ENCODE measurements at places on chromosomes 6 and 20. TPM values are rescaled to one million over a fixed set of nuclear protein-coding genes. Genes with fewer than 3 reads are reported as not detected.

- no peaks in the 10 kb centered on the region for H3K4me1 ChIP-seq
- no peak overlapping the region for H3K4me3 ChIP-seq
- peaks cover 55% of the 10 kb centered on the region for H3K36me3 ChIP-seq
Observed at GRCh38 chr20:1166948-1167720, 17.6 kb downstream of the TMEM74B start.

- H3K27ac ChIP-seq = peak overlapping the region; percentile 97
- H3K4me1 ChIP-seq = peaks cover 35% of the 10 kb centered on the region
- DNase-seq = peak; percentile 36
- no peaks in the 10 kb centered on the region for H3K27me3 ChIP-seq
- peaks cover 17% of the 10 kb centered on the region for H3K36me3 ChIP-seq
- H3K4me3 ChIP-seq = peak overlapping the region; percentile 89
Observed at GRCh38 chr6:31663961-31664789, 622 bp downstream of the GPANK1 start.

DNA sequence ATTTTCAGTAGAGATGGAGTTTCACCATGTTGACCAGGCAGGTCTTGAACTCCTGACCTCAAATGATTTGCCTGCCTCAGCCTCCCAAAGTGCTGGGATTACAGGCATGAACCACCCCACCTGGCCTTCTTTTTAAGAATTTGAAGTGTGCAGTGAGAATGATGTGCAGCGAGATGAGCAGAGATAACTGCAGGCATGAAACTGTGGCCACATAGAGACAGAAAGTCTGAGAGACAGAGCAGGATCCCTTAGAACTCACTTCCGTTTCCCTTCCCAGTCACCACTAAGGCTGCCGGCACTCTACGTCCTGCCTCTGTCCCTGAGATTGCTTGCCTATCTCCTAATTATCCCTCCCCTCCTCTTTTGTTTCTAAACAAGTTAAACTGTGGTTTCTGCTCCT lies 27.2 kb downstream of the IL22RA2 start:
- no peaks in the 10 kb centered on the region for H3K4me1 ChIP-seq
- no peak overlapping the region for H3K4me3 ChIP-seq
- H3K36me3 ChIP-seq = no peaks in the 10 kb centered on the region
- no peaks in the 10 kb centered on the region for H3K27me3 ChIP-seq

The HAO1 gene
- 0.86 TPM for polyA plus RNA-seq

DNA sequence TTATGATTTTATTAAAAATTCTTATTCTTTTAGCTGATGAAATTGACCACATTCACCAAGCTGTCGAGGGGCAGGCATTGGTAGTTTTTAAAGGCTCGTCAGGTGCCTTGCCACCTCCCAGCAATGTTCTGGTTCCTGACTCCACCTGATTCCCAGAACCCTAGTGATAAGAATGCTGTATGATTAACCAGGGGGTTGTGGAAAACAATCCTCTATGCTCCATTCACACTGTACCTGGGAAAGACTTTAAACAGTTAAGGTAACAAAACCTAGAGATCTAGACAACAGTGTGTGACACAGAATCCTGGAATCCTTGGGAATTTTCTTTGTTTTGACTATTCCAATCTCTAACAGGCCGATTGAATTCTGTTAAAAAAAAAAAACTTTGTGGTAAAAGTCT lies 165.7 kb upstream of the OLIG3 start:
- H3K36me3 ChIP-seq = no peaks in the 10 kb centered on the region
- no peaks in the 10 kb centered on the region for H3K4me1 ChIP-seq
- H3K4me3 ChIP-seq = no peak overlapping the region
- DNase-seq = no peak
- H3K27me3 ChIP-seq = no peaks in the 10 kb centered on the region

- no peak for DNase-seq
- no peak overlapping the region for H3K27ac ChIP-seq
- H3K4me3 ChIP-seq = no peak overlapping the region
- H3K4me1 ChIP-seq = no peaks in the 10 kb centered on the region
- no peaks in the 10 kb centered on the region for H3K36me3 ChIP-seq
- H3K27me3 ChIP-seq = no peaks in the 10 kb centered on the region
Observed at GRCh38 chr6:93226822-93227221, 192.5 kb downstream of the EPHA7 start.

- no peak overlapping the region for H3K27ac ChIP-seq
- no peaks in the 10 kb centered on the region for H3K27me3 ChIP-seq
- peaks cover 2% of the 10 kb centered on the region for H3K36me3 ChIP-seq
- DNase-seq = no peak
- H3K4me3 ChIP-seq = no peak overlapping the region
- no peaks in the 10 kb centered on the region for H3K4me1 ChIP-seq
Observed at GRCh38 chr20:24954151-24954550, 5.1 kb downstream of the CST7 start.

DNA sequence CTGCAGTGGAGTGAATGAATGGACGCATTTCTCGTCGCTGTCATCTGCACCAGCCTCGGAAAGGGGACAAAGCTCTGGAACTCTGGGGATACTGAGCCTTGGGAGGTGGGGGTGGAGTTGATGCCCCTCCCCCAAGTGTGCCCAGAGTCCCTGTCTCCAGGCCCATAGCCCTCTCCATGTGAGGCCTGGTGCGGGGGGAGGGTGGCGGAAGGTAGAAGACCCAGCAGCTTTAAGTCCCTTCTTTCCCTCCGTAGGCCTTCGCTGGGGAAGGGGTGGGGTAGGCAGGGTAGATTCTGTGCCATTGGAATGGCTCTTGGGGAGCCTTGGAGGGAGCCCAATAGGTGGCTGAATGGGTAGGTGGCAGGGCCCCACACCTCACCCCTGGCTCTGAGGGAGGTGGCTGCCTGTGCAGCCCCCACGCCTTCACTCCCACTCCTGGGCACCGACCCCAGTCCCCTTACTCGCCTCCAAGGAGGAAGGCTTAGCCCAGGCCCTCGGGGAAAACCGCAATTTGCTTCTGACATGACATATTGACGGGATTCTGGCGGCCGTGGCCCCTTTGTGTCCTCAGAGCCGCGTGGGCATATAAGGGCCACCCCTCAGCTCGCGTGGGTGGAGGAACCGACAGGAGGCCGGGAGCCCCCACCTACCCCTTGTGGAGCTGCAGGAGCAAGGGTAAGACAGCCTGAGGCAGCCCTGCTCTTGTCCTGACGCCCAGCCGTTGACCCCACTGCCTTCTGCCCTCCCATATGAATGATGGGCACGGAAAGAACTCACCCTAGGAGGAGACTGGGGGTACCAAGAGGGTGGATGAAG lies at the start of gene BPIFB3:
Gene BPIFB3, plus strand, starts transcription at position 613 of the 816 bp plus-strand sequence. CDS start 1,533 bp downstream, outside the sequence.
- H3K27ac ChIP-seq = no peak within 1 kb of the TSS
- H3K4me1 ChIP-seq = no peaks in the 10 kb centered on the region
- no peaks in the 10 kb centered on the region for H3K27me3 ChIP-seq
- no peaks in the 10 kb centered on the region for H3K36me3 ChIP-seq

DNA sequence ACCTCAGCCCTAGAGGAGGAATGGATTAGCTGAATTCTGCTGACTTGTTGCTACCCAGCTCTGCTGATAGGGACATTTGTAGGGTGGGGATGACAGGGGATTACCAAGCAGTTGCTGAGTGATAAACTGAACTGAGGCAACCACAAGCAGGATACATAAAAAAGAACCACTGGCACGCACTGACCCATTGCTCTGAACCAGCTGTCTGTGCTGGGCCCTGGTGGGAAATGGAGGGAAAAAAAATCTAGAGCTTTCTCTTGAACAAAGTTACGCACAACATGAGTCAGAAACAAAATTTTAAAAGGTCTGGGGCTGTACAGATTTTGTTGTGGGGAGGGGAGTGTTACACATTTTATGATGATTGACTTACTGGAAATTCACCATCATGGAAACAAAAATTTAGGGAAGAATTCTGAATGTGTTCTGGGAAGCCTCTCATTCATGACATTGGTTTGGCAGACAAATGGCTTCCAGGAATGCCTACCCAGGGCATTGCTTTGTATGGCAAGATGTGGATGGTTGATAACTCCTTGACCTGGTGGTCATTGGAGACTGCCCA lies 37.7 kb downstream of the FOXO3 start:
- H3K36me3 ChIP-seq = no peaks in the 10 kb centered on the region
- H3K27me3 ChIP-seq = no peaks in the 10 kb centered on the region
- no peak for DNase-seq
- H3K4me1 ChIP-seq = peaks cover 19% of the 10 kb centered on the region
- H3K4me3 ChIP-seq = no peak overlapping the region
- H3K27ac ChIP-seq = peak overlapping the region; percentile 2

DNA sequence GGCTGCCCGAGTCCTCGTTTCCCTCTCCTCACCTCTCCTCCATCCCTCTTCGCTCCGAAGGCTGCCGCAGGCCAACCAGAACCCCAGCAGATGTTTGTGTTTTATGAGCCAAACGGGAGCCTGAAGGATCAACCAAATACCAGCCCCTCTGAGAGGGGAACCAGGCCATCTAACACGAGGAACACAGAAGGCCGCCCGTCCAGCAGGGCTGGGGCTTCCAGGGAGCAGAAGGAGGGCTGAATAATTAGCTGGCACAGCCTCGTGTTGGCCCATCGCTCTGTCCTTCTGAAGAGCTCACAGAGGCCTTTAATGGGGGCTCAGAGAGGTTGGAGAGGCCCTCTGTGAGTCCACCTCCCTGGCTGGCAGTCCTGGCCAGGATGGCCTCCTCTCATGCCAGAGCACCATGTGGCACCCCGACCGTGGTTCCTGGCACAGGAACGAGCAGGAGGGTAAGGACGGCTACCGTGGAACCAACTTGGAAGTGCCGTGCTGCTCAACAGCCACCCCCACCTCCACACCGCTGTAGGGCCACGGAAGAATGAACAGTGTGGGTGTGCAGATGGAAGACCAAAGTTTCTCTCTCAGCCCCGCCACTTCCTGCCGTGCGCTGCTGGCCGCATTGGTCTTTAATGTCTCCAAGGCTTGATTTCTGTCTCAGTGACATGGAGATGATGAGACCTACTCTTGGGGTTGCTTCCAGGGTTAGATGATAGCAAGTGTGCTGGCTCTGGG lies 155.2 kb downstream of the SCML4 start:
- peak; percentile 36 for DNase-seq
- no peak overlapping the region for H3K27ac ChIP-seq
- H3K27me3 ChIP-seq = no peaks in the 10 kb centered on the region
- H3K4me1 ChIP-seq = peaks cover 5% of the 10 kb centered on the region
- no peaks in the 10 kb centered on the region for H3K36me3 ChIP-seq

DNA sequence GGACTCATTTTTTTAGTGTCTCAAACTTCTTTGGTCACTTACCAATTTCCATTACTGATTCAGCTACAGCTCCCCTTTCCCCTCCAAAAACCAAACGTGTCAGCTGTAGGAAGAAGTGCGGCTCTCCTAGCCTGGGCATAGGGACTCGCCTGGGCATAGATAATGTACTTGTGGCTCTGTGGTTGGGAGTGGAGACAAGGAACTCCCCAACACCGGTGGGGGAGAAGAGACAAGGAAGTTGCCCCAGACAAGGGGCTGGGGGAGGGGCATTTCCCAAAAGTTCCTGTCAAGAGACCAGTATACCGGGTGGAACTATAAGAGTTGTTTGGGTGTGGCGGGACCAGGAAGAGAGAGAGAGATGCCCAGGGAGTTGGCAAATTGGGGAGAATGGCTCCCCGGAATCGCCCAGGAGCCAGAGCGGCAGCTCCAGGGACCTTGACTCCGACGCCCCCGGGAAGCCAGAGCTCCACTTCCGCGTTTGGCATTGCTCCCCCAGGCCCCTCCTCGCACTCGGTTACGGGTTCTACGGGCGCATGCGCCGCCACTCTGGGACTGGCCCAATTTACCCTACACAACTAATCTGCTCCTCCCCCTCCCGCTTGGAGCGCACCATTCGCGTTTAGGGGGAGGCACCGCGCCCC lies 871 bp upstream of the ZFAND3 start:
- no peaks in the 10 kb centered on the region for H3K27me3 ChIP-seq
- no peaks in the 10 kb centered on the region for H3K4me1 ChIP-seq
- peak overlapping the region; percentile 88 for H3K4me3 ChIP-seq
- H3K36me3 ChIP-seq = no peaks in the 10 kb centered on the region
- peak overlapping the region; percentile 86 for H3K27ac ChIP-seq
- DNase-seq = peak; percentile 99

Measured in kidney (tissue), 22 donors.